Anterior cingulate cortex (tissue), 58 donors: ENCODE measurements at places on chromosomes 1 and 21.

DNA sequence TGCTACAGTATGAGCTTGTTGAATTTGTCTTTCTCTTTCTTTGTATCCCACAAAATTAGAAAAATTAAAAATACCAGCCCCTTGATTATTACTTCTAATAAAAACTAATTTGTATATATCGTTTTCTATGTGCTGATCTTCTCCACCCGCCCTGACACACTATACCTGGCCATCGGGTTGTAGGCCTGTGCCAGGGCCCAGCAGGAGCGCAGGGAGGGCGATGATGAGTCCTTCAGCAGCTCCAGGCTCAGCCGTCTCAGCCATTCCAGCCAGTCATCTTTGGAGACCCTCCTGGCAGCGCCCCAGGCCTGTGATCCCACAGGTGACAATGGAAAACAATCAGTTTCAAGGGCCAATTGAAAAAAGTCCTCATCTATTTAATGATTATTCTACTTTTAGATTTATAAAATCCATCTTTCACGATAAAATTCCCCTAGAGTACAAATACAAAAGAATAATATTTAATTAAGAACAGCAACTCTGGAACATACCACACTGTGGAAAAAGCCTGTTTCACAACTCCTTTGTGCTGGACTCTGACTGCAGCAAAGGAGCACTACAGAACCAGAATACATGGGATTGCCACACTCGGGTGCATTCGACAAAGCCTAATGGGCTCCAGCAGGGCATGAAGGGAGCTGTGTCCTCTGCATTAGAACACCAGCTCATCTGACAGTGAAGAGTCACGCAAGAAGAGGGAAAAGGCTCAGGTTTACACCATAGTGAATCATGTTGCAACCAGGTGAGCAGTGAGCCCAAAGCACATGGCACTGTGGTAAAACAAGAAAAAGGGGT is 15.4 kb downstream of the ANGPTL7 start:
- no peak for DNase-seq

- DNase-seq: no peak
Measured at GRCh38 chr1:187074445-187075048, 245.8 kb downstream of the PLA2G4A start.

DNA sequence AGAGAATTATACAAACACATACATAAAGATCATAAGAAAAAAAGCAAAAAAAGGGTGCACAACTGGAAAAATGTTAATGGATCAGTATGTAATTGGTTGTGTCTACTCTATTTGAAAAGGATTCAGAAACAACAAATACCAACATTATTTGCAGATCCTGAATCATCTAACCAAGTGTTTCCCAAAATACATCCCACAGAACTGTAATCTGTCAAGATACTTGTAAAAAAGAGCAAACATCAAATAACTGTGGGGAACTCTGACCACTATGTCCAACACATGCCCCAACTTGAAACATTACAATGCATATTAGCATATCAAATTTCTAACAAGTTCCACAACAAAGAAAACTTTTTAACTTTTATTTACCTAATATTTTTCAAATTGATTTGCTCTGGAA is 22.6 kb downstream of the ANKRD13C start:
- no peak for DNase-seq

DNA sequence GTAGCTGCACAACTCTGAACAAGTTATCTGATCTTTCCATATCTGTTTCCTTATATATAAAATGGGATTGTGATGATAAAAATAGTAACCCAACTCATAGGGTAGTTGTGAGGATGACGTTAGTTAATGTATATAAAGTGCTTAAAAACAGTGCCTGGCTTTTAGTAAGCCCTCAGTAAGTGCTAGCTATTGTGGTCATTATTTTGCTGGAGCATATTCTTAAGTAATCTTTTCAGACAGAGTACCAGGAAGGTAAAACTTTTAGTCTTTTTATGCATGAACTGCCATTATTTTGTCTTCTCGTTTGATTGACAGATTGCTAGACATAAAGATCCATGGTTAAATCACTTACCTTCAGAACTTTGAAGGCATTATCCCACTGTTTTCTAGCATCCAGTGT is 62.5 kb upstream of the SIM2 start:
- DNase-seq: no peak

DNA sequence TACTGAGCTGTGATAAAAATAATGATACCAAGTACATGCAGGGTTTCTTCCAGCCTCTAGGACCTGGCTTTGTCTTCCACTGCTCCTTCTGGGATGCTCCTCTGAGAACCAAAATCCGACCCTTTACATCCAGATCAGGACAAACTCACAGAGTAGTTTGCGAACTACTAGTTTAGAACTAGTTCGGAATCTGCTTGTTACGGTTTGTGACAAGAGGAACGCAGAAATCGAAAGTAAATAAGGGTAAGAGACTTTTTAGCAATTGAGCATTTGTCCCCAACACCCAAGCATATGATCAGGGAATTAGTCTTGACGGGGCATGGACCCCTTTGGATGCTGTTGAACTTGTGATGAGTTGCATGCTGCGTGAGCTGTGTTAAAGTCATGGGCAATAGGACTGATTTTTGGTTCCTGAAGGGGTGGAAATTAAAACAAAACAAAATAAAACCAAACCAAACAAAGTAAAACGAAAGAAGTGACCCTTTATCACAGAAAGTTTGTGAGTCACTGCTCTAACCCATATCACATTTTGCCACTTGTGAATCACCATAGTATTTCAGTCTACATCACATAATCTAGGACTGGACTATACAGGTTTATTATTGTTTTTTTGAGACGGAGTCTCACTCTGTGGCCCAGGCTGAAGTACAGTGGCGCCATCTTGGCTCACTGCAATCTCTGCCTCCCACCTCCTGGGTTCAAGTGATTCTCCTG is 35.7 kb upstream of the ERRFI1 start:
- DNase-seq: no peak

DNA sequence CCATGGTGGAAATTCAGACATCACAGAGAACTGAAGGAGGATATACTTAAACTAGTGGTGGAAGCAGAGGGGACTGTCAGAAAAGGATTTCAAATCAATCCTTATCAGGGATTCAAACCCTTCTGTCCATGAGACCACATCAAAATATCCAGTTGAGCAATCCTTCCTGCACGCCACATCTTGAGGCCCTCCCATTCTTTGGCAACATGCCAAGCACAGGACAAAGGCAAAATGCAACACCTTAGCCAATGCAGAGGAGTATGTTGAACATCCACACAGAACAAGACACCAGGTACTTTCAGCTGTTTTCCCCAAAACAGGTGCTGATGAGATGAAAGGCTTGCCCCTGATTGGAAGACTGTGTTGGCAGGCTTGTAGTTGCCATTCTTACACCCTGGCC is 81.8 kb upstream of the PLXNA2 start:
- no peak for DNase-seq

GRCh38 chr1:87327376-87328271 is 1.1 kb upstream of the LMO4 start:
- no peak for DNase-seq

DNA sequence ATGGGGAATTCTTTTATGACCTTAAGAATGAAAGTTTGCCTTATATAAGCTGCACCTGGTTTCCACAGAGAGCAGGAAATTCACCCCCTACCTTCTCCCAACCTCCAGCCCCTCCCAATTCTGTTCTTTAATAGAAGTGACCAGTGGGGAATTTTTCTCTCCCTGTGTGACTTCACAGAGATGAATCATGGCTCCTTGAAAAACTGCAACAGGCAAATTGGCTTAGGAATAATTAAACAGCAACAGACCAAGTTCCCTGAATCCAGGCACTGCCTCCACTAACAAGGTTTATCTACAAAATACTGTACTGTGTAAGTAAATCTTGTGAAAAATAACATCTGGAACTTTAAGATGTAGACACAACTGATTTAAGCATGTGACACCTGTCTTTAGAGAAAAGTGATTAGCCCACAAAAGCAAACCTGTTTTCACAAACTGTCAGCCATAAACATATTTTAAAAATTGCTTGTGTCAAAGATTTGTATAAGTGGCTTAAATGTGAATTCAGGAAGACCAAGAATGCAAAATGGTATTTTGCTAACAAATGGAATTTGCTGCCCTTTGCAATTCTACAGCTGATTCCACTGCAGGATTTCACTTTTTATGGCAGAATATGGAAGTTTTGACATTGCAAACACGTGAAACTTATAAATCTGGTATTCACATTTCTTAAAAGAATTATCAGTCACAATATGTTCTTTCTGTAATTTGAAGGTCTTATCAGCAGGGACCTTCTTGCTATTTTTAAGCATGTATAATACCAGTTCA is 54.0 kb downstream of the ALG14 start:
- no peak for DNase-seq

- no peak for DNase-seq
Measured at GRCh38 chr1:197921235-197922069, 4.3 kb downstream of the LHX9 start.

- no peak for DNase-seq
Measured at GRCh38 chr1:35524106-35524505, 33.1 kb downstream of the KIAA0319L start.

DNA sequence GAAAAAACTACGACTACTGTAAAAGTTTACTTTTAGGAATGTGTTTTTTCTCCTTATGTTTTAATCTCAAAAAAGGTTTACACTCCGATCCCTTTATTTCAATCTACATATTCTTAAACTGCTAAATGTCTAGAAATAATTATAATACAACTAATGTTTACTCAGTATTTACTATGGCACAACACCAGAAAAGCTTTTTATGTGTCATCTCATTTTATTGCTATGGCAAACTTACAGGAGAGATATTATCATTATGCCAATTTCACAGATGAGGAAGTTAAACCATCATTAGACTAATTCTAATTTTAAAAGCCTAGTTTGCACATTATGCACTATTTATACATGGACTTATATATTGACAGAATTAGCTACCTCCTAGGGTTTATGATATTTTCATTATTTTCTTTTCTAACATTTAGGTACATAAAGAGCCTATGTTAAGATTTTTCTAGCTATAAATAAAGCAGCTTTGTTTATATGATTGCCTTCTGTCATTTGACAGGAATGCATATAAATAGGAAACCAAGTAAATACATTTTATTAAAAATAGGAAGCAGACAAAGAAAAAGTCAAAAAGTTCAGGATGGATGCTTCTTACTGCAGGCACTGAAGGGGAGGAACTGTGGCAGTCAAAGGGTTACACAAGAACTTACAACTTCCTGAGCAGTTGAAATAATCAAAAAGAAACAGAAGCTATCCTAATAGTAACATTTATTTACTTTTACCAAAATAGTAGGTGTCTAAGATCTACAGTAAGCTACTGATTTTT is 442.4 kb downstream of the LTN1 start:
- no peak for DNase-seq

- peak; percentile 89 for DNase-seq
Measured at GRCh38 chr1:31753707-31754349, 10.3 kb downstream of the ADGRB2 start.
